Kidney capillary endothelial cell (primary cell): ENCODE measurements at places on chromosomes 4 and X.

DNA sequence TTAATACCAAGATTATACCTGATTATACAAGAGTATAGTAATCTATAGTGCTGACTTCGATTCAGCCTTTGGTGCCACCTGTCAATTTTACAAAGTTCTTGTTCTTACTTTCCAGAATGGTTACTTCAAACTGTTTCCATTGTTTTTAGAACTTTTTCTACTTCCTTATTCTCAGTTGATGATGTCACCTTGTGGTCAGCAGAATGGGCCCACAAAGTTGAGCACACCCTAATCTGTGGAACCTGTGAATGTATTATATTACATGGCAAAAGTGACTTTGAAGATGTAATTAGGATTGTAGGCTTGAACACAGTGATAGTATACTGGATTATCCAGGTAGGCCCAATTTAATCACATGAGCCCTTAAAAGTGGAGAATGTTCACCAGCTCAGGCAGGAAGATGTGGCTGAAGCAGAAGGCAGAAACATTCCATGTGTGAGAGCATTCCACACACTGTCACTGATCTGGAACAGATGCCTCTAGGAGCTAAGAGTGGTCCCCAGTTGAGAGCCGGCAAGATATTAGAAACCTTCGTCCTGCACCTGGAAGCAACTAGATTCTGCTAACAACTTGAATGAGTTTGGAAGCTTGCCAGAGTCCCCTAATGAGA lies 6.3 kb upstream of the SGMS2 start:
- no peak for DNase-seq

DNA sequence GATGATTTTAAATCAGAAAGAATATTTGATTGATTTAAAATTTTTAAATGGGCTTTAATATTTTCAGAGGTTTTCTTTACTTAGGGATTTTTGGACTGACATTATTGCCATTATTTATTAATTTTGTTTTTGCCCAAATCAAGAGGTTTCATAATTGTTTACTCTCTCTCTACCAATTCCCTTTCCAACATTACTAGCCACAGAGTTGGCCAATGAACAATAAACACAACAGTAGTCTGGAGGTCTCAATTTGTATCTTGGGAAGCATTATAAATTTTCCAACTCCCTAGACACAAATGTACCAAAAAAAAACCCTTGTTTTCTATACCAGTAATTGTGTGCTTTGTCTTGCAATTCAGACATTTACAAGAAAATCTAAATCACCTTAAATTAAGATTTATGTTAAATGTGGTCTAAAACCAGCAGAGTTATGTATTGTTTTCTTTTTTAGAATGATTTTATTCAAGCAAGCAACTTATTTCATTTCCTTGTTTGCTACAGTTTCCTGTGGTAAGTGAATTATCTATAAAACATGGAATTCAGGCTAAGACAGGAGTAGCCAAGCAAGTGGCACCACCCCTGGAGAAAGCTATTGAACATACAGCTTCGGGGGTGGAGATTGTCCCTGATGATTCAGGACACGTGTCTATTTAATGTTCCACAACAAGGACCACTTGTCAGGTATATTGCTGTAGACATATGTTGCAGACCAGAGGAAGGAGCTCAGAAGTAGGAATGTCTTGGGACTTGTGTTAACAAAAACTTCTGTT lies 622 bp downstream of the KLKB1 start:
- no peak for DNase-seq

GRCh38 chr4:83962492-83962891 lies 426.6 kb downstream of the GPAT3 start:
- no peak for DNase-seq

GRCh38 chr4:41305476-41305875 lies 48.7 kb downstream of the UCHL1 start:
- no peak for DNase-seq

GRCh38 chr4:3442959-3443749 lies 1.4 kb downstream of the HGFAC start:
- no peak for DNase-seq

DNA sequence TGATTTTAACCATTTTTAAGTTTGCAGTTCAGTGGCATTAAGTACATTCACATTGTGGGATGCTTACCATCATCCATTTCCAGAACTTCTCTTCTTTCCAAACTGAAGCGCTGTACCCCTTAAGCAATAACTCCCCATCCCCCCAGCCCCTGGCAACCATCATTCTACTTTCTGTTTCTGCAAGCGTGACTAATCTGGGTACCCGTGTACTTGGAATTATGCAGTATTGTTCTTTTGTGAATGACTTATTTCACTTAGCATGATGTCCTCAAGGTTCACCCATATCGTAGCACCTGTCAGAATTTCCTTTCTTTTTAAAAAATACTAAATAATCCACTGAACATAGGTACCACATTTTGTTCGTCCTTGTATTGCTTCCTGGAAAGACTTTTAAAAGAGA lies 32.9 kb downstream of the USP9X start:
- no peak for DNase-seq

DNA sequence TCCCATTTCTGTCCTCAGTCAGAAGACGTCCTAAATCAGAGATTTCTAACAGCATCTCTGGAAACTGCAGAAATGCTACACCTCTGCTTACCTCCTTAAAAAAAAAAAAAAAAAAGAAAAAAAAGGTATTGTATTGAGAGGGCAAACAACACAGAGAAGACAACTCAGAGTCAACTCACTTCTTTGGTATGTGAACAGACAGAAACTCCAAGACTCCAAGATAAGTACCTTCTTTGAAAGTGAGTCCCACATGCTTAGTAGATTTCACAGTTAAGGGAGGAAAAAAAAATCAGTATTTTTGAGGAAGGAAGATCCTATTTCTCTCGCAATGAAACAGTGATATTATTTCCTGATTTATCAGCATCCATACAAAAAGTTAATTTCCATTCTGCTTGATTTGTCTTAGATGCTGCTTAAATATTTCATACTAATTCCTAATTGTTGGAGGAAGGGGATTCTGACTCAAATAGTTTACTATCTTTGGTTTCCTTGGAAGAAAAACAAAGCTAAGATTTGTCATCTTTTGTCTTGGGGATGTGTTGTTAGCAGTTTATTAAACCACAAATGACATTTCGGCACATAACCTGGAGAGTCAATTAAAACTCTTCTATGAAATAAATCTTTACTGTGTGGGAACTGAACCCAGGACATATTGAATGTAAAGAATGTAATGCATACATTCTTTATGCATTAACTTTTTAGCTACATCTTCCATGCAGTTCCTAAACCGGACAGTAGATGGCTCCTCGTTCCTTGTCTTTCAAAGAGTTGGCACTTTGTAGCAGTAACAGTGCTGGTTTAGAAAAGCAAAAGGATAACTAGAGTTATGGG lies 4.7 kb downstream of the RASGEF1B start:
- DNase-seq, result peak; percentile 76

GRCh38 chrX:139202742-139203420 lies 327.7 kb upstream of the F9 start:
- no peak for DNase-seq

GRCh38 chr4:100977274-100977673 lies 370.1 kb downstream of the PPP3CA start:
- DNase-seq, result no peak

- DNase-seq, result no peak
Observed at GRCh38 chr4:118410138-118410537, 57.3 kb upstream of the PRSS12 start.
